ENCODE measurements at places on chromosomes 7 and 10.

GRCh38 chr7:37943905-37944736 lies 23.7 kb downstream of the EPDR1 start:
- no peak for DNase-seq

- no peak for DNase-seq
These were observed 8.7 kb upstream of the BAZ1B start for GRCh38 chr7:73530800-73531199.

GRCh38 chr10:42532996-42533395 lies 105.4 kb downstream of the ZNF33B start:
- no peak for DNase-seq

- DNase-seq: no peak
These were observed 73.0 kb downstream of the MICU1 start for GRCh38 chr10:72552857-72553256.

DNA sequence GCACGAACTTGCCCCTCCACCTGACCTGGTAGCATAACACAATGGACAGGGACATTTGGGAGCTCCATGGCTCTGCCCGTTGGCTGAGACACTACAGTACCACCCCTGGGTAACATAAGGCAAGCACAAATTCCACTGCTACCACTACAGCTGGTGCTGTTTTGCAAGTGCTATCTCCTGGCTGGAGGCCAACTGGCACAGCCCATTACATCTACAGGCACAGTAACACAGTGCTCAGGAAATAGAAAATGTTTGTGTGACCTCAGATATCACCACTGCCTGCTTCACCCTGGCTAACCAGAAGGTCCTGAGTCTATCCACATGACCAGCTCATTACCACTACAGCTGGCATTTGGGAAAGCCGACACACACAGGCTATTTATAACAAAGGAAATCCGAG lies 631.1 kb upstream of the MBL2 start:
- DNase-seq: no peak

DNA sequence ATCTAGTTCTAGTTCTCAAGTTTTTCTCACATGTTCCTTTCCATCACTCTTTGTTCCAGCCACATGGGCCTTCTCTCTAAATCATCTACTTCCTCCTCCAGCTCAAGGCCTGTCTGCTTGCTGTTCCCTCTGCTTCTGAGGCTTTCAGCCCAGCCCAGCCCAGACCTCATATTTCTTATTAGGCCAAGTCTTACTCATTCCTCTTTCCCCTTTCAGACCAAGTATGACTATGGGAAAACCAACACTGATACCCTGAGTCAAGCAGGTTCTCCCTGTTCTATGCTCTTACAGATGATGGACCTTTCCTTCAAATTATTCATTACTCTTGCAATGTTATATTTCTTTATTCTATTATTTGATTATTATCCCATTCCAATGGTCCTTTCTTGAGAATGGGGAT lies 80.3 kb upstream of the SEM1 start:
- no peak for DNase-seq

- DNase-seq: no peak
These were observed 28.0 kb downstream of the PIP4K2A start for GRCh38 chr10:22686347-22686746.

- DNase-seq: no peak
These were observed 67.5 kb downstream of the TRRAP start for GRCh38 chr7:98945852-98946251.

GRCh38 chr7:3682028-3682710 lies 381.1 kb downstream of the SDK1 start:
- no peak for DNase-seq

DNA sequence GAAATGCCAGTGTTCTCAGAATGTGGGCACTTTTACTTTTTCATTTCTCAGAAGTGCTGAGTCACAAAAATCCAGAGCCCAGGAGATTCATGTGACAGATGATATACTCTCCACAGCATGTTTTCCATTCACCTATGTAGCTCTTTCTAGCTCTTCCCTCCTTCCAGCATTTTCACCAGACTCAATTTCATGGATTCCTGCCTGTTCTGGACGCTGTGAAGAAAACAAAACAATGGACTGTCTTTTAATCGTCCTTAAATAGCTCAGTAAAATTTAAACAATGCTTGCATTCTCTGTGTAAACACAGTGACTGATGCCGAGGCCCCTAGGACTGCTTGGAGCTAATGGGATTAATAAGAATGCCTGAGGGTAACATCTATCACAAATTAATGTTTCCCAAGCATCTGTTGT lies 25.5 kb downstream of the ZNF713 start:
- no peak for DNase-seq

- DNase-seq: no peak
These were observed 499.6 kb upstream of the ADARB2 start for GRCh38 chr10:2236876-2237275.

GRCh38 chr7:40544221-40544723 lies 409.5 kb downstream of the SUGCT start:
- DNase-seq: no peak

DNA sequence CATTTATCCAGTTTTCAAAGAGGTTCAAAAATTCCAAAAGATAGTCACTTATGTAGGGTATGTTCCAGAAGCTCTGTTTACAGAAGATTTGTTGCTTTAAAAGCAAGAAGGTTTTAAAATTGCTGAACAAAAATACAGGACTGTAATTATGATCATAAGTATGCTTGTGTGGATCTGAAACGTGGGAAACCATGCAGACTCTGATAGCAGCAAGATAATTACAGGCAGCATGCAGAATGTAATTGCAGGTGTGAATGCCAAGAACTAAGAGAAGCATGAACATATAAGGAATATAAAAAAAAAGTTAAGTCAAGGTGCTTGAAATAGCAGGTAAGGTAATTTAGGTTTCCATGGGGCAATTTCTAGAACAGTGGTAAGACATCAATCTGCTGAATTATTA lies 405.7 kb downstream of the ARL4A start:
- DNase-seq: no peak

- DNase-seq: no peak
These were observed 43.7 kb downstream of the HIF1AN start for GRCh38 chr10:100579261-100580090.

GRCh38 chr10:16735671-16736070 lies 81.6 kb downstream of the RSU1 start:
- DNase-seq: no peak

DNA sequence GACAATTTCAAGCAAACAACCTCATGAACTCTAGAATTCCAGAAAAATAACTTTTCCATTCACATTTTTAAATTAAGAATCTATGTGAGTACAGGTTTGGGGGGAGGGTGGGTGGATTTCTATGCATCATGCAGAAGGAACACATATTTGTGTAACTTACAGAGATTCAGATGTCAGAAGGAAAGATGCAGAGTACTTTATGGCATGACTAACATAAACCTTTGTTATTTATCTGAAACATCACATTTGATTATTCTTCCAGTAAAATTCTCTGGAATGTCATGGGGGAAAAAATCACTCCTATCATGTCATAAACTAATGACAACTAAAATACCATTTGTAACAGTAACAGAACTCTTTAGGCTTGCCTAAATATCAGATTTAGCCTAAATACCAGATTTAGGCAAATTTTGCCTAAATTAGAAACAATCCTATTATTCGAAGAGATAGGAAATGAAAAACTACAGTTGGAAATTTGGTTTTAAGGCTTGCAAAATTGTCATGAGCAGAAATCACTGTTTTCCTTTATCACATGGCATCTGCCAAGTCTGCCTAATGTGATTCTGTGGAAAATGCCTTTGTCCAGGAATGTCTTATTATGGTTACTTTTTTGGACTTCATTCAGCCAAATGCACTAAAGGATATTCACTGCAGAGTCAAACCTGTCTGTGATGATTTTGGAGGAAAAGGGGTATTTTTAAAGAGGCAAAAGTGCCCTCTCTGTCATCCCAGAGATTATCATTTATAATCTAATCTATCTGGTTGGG lies 527.7 kb upstream of the CELF2 start:
- no peak for DNase-seq

DNA sequence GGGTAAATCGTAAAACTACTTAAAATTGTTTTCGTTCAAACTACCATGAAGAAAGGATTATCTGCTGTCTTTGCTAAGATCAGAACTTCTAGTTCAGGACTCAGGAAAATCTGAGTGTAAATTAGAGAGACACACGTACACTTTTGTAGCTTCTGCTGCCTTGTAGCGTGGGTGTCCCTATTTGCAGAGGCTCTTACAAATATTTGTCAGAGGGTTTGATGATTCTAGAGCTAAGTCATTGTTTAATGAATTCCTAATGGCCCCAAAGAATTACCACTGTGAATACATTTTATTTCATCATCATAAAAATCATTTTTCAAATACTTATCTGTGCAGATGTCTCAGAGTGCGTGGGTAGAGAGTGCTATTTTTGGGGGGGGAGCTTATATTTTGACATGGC lies 314.9 kb downstream of the LRMDA start:
- DNase-seq: no peak

GRCh38 chr10:72736828-72737220 lies 44.9 kb downstream of the MCU start:
- no peak for DNase-seq

GRCh38 chr7:35366167-35367155 lies 112.6 kb upstream of the TBX20 start:
- DNase-seq: no peak

DNA sequence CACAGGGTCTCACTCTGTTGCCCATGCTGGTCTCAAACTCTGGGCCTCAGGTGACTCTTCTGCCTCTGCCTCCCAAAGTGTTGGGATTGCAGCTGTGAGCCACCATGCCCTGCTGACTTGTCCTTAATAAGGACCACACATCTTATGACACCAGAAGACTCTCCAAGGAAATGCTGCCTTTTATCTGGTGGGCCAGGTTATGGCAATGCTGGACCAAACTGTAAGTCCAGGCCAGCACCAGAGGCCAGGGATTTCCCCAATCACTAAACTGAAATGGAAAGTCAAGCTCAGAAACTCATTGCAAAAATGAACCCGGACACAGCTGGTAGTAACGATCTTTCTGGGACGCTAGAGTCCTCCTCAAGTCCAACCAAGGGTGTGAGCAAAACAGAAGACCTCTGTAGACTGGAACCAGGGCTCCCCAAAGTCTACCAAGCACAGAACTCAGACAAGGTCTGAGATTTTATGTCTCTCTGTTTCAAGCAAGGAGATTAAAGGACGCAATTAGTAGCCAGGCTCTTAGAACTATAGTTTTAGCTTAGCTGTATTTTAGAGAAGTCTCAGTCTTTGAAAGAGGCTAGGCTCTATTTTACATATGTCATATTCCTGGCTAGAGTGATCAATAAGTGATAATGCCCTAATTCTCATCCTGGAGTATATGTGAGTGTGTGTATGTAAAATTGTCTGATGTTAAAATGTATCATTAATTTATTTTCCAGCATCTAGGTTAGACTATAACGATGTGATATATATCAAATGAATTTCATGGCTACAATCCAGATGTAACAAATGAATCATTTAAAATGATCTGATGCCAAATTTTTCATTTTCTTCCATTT lies 74.0 kb upstream of the ITGB1 start:
- DNase-seq: no peak

DNA sequence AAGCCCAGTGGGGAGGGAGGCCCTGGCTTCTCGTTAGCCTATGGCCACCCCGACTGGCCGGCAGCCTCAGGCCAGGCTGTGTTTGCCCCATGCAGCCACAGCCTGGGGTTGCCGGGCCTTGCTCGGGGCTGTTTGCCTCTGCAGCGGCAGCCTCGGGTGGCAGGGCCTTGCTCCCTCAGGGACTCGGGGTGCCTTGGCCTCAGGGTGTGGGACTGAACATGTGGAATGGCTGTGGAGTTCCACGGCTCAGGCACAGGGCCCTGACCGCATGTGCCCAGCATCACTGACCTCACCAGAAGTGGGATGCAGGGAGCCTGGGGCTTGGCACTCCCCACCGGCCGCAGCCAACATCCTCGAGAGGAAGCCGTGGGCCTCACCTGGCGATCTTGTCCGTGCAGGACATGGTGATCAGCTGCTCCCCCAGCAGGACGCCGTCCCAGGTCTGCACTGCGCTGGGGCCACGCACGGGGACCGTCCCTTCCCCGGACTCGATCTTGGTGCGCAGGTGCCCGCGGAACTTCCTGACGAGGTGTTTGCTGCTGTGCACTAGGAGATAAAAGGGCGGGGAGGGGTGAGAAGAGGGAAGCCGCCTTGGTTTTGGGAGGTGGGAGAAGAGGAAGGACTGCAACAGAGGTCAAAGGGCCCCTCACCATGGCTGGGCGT lies 160.5 kb downstream of the WDR37 start:
- no peak for DNase-seq

DNA sequence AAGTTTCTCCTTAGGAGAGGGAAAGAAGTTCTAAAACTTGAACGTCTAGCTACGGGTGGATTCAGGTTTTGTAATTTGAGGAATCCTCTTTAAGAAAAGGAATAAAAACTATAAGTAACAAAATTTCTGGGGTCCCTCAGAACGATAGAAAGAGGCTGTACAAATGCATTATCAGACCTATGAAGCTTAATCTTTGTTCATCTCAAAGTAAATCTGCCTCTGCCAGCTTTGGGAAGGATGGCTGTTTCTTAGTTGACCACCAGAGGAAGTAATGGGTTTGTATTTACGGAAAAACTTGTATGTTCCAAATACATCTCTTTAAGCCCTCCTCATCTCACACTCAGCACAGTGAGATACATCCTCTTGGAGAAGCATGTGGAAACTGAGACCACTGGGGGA lies 864 bp downstream of the PSTK start:
- DNase-seq: no peak

DNA sequence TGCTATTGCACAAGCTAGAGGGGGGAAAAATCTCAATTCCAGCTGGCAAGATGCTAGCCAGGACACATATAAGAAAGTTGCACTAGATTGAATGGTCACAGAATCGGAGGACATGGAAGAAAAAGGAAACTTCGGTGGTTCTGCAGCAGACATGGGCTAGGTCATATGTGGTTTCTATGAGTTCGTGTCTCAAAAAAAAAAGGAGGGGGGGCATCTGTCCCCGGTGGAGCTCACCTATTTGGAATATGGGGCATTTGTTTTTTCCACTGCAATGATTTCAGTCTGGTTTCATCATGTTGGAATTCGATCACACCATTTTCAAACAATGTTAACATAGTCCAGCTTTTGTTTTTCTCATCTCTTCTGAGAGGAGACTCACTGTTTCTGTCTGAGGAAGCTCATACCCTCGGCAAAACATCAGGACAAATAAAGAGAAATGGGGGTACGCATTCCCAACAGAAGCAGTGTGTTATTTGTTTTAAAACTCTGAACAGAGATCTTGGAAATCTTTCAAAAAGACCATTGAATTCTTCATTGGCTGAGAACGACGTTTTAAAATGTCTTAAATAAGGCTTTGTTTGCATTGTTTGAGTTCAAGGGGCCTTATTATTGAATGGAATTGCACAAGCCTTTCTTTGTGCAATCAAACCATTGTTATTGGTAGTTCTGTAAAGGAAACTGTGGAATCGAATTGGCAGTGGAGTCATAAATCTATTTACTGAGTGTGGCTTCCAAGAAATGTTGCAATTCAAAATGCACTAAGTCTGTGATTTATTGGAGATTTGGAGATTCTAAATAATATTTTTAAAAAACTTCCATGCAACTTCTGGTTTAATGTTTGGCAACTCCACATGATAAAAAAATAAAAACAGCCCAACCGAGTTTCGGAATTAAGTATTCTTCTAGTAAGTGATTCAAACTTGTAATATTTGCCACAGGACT lies 173.2 kb downstream of the RTKN2 start:
- DNase-seq: no peak

Data from activated CD4-positive, alpha-beta T cell treated with anti-CD3 and anti-CD28 coated beads, Interleukin-2, amount 50 U/mL, for 4 hours (primary cell).